ENCODE measurements at places on chromosomes 3 and 15.

DNA sequence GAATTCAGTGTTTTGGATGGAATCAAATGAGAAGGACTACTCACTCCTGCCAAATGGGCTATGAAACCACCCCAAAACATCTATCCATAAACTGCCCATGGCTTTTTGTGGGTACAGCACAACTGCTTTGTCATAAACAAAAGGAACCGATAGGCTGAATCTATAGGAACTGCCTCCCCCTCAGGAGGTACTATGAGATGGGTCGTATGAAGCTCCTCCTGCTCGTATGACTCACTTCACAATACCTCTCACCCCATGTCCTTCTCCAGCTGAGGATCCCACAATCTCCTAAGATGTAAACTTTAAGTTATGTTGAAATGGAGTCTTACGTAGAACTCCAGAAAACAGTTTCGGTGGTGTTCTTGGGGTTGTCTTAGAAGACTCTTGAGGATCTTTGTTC, 129.9 kb upstream of the SAMMSON start:
- no peak for DNase-seq

DNA sequence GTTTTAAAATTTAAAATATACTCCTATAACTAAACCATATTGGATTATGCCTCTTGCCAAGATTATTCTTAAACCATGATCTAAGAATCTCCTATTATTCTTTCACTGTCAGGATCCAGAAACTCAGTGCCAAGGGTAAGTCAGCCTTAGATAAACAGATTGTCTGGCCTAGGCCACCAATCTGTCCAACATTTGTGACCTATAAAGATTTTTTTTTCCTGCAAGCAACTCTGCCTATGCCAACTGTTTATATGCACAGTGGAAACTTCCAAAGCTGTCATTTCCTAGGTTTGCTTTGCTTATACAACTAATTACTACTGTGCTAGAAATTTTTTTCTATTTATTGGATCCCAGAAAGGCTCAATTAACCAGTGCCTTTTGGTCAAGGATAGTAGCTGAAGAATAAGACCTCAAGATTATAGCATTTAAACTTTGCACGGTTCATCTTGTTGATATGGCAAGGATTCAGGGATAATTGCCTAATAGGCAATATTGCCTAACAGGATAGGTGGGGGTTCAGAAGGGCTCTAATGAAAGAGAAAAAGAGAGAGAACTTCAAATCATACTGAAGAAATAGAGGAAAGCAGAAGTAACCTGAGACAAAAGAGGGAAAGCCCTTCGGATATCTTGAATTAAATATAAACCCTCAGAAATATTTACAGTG, 22.8 kb downstream of the GAP43 start:
- DNase-seq: no peak

- DNase-seq: no peak
Measured at GRCh38 chr3:119329551-119329950, 35.4 kb downstream of the ARHGAP31 start.

GRCh38 chr15:100279849-100280248, 61.9 kb downstream of the ADAMTS17 start:
- DNase-seq: no peak

GRCh38 chr3:195087328-195087727, 183.6 kb downstream of the XXYLT1 start:
- no peak for DNase-seq

DNA sequence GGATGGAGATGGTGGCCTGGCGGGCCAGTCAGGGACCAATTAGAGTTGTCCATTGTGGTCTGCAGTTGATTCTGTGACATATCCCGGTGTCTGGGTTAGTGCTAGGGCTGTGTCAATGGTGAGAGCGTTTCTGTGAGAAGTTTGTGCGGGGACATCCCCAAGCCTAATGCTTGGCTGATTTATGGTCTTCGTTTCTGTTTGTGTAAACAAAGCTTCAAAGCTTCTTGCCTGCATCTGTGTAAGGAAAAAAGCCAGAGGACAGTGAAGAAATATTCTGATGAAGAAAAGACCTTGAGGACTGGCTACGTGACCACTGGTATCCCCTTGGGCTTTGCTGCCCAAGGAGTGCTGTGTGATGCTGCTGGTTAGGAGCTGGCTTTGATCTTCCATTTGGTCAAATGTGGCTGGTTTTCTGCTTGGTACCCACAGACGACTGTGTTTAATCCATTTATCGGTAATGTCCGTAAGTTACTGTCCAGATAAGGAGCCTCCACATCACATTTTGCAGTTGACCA, 74.6 kb upstream of the LRTM1 start:
- DNase-seq: no peak

DNA sequence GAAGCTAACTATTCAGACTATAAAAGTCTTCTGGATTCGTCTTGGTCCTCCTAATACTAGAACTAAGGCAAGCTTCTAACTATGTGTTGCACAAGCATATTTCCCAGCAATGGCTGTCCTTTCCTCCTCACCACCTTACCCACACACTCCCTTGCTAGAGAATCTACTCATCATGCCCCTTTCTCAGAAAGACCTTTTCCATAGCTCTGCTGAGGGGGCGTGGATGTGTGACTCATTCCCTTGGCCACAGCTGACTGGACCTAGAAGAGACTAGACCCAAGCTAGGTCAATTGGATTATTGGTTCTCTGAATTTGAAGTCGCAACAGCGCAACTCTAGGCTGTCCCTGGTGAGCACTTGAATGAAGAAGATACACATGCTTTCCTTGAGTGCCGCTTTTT, 47.1 kb downstream of the ERC2 start:
- DNase-seq: no peak

DNA sequence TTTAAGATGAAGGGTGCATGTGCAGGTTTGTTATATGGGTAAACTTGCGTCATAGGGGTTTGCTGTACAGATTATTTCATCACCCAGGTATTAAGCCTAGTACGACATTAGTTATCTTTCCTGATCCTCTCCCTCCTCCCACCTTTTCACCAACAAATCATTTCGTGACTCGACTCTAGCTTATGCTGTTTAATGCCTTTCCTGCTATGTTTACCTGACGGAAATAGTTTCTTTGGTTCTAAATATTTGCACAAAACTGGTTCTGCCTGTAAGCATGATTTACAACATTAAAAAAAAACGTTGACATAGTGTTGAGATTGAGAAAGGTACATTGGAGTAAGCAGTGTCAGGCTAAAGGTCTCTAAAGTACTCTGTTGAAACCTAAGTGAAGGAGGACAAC, 2.4 kb downstream of the GNL3 start:
- DNase-seq: no peak

DNA sequence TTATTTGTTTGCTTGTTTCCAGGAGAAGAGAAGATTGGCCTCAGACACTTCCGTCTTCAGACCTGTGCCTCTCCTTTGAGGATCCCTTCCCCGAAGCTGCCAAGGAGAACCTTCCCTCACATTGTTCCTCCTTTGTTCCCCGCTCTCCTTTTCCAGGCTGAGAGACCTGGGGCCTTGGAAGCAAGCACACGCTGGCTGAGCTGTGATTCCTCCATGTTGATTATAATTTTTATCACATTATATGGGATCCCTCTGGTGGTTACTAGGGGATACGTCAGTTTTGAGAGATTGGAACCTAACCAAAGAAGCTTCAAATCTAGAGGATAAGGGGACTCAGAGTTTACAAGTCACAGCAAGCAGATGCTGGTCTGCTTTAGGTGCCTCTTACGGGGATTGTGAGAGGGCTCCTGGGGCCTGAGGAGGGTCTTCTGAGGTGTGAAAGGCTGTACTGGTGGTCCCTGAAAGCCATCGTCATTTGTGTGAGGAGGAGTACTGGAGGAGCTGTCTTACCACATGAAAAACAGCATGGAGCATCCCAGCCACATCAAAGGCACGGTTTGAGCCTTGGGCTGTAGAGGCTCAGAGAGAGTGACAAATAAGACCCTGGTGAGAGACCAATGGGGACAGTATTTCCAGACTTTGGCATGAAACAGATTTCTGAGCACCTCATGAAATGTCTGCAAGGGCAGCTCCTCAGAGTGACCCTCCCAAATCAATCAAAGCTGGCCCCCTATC, 760.1 kb upstream of the CFAP20DC start:
- DNase-seq: no peak

GRCh38 chr3:115363071-115363470, 216.0 kb upstream of the ZBTB20 start:
- no peak for DNase-seq

DNA sequence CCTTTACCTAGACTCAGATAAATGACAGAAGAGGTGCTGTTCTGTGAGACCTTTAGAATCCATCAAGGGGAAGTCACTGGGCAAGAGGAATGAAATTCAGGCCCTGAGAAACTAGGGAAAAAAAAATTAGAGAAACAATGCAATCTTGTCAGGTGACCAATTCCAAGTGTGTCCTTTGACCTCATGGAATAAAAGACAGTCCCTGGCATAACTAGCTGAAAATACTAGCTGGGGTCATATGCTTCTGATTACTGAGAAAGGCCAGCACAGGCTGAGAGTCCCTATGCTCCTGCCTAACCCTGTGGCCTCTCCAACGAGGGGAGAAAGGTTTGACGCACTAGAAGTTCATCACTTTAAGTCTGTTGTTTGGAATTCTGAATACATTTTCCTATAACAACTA, 167.3 kb downstream of the XXYLT1 start:
- DNase-seq: no peak

DNA sequence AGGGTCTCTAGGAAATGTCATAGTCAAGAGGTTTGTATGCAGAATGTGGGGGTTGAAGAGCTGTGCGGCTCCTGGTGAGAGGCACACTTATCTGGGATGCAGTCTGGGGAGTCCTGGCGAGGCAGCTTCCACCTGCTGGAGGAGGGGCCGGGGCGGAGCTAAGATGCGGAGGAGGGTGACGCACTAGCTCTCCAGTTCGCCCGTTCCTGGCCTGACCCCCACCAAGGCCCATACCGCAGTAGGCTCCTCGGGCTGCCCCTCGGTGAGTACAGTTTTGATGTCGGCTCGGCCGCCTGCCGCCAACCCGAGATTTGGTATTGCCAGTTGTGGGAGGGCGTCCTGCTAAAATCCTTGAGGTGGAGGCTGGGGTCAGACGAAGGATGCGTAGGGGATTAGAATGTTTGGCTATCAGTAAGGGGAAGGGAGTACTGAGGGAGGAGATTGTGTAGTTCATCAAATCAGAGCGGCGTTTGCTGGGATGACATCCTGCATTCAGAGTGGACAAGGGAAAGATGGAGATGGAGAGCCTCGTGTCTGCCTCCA, at the start of gene SCG5:
TSS of gene SCG5 (plus strand) at position 194 of the 543 bp plus-strand sequence. CDS start 1,883 bp downstream, outside the sequence.
- no peak for DNase-seq

DNA sequence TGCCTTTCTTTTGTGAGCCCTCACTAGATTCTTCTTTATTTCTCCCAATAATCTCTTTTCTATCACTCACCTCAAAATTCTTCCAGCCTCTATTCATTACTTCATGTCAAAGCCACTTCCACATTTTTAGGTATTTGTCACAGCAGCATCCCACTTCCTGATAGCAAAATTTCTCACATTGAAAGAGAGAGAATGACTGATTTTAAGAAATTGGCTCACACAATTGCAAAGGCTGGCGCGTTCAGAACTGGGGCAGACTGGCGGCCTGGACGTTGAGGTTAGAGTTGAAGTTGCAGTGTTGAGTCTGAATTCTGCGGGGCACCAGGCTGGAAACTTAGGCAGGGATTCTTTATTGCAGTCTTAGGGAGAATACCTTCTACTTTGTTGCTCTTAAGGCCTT, 117.9 kb downstream of the LRRC28 start:
- no peak for DNase-seq

DNA sequence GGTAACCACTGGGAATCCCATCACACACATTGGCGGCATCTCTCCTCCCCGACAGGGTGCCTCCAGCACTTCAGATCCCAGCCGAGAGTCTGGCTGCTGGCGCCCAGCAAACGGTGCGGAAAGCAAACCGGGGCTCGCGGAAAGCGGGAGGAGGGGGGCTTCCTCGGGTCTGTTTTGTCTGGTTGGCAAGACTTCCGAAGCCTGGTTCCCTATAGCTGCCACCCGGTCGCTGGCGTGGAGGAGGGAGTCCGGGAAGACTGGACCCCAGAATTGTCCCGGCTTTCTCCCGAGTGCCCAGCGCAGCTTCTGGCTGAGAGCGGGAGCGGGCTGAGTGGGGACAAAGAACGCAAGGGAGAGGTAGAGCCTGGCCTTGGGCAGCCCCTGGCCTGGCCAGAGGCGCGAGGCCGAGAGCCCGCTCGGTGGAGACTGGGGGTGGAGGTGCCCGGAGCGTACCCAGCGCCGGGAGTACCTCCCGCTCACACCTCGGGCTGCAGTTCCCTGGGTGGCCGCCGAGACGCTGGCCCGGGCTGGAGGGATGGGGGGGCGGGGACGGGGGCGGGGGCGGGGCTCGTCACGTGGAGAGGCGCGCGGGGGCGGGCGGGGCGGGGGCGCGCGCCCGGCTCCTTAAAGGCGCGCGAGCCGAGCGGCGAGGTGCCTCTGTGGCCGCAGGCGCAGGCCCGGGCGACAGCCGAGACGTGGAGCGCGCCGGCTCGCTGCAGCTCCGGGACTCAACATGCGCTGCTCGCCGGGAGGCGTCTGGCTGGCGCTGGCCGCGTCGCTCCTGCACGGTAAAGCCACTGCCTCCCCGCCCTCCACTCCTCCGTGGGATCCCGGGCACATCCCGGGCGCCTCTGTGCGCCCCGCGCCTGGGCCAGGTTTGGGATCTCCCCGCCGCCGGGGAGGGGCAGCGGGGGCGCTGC, at the start of gene CHRNA7:
TSS of gene CHRNA7 (plus strand) at position 654 of the 920 bp plus-strand sequence. CDS start at position 734, 80 bp downstream.
- DNase-seq: no peak

- no peak for DNase-seq
Measured at GRCh38 chr3:194395212-194395611, 3.9 kb downstream of the GP5 start.

- DNase-seq: no peak
Measured at GRCh38 chr3:108037770-108038169, 53.1 kb downstream of the CD47 start.

DNA sequence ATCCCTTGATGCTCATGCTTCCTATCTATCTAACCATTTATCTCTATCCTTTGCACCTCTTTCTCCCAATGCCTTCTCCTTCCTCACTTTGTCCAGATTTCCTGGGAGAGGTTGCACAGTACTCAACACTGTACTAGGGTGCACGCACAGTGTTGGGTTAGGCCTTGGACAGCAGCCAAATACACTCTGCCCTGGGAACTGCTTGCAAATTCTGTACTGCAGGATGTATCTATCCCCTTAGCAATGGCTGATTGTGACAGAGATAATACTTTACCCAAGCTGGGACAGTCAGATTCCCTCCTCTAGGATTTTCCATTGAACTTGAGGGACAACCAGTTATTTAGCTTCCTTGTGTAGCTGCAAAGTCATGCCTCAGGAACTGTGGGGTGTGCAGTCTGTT, 113.3 kb downstream of the IL20RB start:
- no peak for DNase-seq

- no peak for DNase-seq
Measured at GRCh38 chr3:170634663-170635384, 48.9 kb upstream of the SLC7A14 start.

Measured in activated CD4-positive, alpha-beta T cell treated with anti-CD3 and anti-CD28 coated beads, Interleukin-2, amount 50 U/mL, for 24 hours (primary cell).